ENCODE measurements at places on chromosomes 12 and 14.

GRCh38 chr14:52332269-52332668, 18.2 kb downstream of the PTGER2 start:
- no peak for DNase-seq

DNA sequence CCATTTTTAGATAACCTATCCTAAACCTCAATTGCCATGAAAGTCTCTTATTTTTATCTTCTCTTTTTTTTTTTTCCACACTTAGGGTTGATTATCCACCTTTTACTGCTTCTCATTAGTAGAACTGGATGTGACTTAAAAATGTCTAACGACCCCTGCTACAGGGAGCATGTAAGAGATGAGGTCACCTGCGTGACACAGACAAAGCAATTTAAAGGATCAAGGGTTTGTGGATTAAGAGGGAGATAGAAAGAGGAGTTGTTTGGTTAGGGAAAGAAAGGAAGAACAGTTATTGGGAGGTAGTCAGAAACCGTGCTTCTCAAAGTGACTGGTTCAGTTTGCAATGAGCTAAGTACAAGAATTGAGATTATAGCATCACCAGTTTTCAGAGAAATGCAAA, 239.1 kb downstream of the ALX1 start:
- DNase-seq, result no peak

DNA sequence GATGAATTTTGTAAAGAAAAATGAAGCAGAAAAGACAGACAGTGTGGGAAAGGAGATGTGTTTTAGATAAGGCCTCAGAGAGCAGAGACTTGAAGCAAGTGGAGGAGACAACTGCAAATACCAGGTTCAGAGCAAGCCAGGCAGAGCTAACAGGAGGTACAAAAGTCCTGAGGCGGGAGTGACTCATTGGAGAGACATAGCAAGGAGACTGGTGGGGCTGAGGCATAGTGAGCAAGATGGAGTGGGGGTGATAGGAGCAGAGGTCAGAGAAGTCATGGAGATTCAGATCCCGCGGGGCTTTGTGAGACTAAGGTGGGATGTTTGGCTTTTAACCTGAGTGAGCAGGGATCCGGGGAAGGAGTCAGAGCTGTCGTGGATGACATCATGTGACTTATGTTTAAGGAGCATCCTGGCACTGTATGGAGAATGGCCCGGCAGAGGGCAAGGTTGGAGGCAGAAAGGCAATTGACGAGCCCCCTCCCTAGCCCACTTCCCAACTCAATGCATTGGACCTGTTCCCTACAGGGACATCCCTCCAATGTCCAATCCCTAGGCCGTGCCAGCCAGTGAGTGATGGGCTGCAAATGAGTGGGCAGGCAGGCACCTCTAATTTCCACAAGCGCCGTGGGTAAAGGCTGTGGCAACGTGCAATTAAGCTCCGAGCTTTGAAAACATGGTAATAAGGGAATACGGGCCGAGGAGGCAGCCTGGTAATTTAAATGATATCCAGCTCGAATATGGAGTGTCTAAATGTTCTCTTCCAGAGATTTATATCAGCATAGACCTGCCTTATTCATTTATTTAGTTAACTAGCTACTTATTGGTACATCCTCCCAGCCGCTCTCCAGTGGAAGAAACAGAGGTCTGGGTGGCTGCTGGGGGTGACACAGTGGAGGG, 206.8 kb upstream of the LHX5 start:
- no peak for DNase-seq

DNA sequence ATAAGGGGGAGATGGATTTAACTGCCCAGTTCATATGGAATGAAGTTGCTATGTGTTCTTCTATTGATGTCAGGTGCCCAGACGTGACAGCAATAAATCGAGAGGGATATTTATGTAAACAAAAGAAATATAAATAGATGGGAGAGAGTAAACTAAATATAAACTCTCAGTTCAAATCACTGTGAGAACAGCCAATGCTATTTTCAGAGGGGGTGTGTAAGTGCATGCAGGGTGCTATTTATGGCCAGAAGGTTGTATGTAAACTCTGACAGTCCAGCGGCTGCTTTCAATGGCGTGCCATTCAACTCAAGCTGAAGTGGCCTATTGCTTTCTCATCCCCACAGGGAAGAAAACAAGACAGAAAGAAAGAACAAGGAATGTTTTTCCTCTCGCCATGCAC, 127.2 kb downstream of the KCNA5 start:
- no peak for DNase-seq
